ENCODE measurements at places on chromosomes 16 and 17. TPM values are rescaled to one million over a fixed set of nuclear protein-coding genes. Genes with fewer than 3 reads are reported as not detected.

KLHL10 gene
- not detected for polyA plus RNA-seq

- peak; percentile 96 for DNase-seq
- H3K27me3 ChIP-seq = peaks cover 18% of the 10 kb centered on the region
- H3K4me1 ChIP-seq = peaks cover 72% of the 10 kb centered on the region
These were observed at the start of the genes SDF2 and SUPT6H for GRCh38 chr17:28661635-28662526. SDF2 (minus strand) TSS chr17:28661906; CDS start chr17:28661876, 30 bp downstream. SUPT6H (plus strand) TSS chr17:28662205; CDS start chr17:28673402, 11,197 bp downstream.

- H3K36me3 ChIP-seq = no peaks in the 10 kb centered on the region
- H3K4me1 ChIP-seq = peaks cover 83% of the 10 kb centered on the region
- peak overlapping the region; percentile 96 for H3K4me3 ChIP-seq
- DNase-seq = peak; percentile 68
These were observed 742 bp upstream of the SLC16A13 start for GRCh38 chr17:7034955-7035590.

KREMEN2 gene
- not detected for polyA plus RNA-seq

MYLK3 gene
- polyA plus RNA-seq = not detected

GRCh38 chr17:11928436-11928835, 68.8 kb downstream of the ZNF18 start:
- no peaks in the 10 kb centered on the region for H3K4me1 ChIP-seq
- no peak overlapping the region for H3K4me3 ChIP-seq
- peaks cover 2% of the 10 kb centered on the region for H3K27me3 ChIP-seq
- DNase-seq = no peak

- H3K36me3 ChIP-seq = no peaks in the 10 kb centered on the region
- no peak for DNase-seq
- H3K27ac ChIP-seq = peak overlapping the region; percentile 70
- H3K4me1 ChIP-seq = peaks cover 77% of the 10 kb centered on the region
These were observed 2.7 kb downstream of the MPRIP start for GRCh38 chr17:17044846-17045561.

PSMC3IP gene
- 3.0 TPM for polyA plus RNA-seq

GRCh38 chr16:51337662-51338061, 186.6 kb upstream of the SALL1 start:
- no peaks in the 10 kb centered on the region for H3K4me1 ChIP-seq
- H3K4me3 ChIP-seq = no peak overlapping the region
- no peaks in the 10 kb centered on the region for H3K36me3 ChIP-seq
- DNase-seq = no peak
- H3K27me3 ChIP-seq = no peaks in the 10 kb centered on the region
- H3K27ac ChIP-seq = no peak overlapping the region

DNA sequence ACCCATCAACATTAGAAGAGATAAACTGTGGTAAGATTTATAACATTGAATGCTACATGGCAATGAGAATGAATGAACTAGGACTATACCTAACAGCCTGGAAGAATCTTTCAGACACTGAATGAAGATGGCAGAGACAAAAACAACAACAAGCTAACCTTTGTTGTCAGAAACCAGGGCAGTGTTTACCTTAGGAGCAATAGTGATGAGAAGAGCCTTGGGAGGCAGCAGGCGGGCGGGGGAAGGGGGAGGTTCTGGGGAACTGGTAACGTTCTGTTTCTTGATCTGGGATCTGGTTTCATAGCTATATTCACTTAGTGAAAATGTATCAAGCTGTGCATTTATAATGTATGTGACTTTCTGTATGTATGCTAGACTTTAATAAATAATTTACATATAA, 139.0 kb upstream of the TNRC6C start:
- H3K27me3 ChIP-seq = peaks cover 3% of the 10 kb centered on the region
- H3K27ac ChIP-seq = no peak overlapping the region
- H3K36me3 ChIP-seq = no peaks in the 10 kb centered on the region
- peaks cover 1% of the 10 kb centered on the region for H3K4me1 ChIP-seq

GRCh38 chr17:811051-811784, 29.1 kb downstream of the MRM3 start:
- H3K36me3 ChIP-seq = no peaks in the 10 kb centered on the region
- H3K4me3 ChIP-seq = no peak overlapping the region
- H3K27ac ChIP-seq = no peak overlapping the region
- H3K27me3 ChIP-seq = no peaks in the 10 kb centered on the region

DNA sequence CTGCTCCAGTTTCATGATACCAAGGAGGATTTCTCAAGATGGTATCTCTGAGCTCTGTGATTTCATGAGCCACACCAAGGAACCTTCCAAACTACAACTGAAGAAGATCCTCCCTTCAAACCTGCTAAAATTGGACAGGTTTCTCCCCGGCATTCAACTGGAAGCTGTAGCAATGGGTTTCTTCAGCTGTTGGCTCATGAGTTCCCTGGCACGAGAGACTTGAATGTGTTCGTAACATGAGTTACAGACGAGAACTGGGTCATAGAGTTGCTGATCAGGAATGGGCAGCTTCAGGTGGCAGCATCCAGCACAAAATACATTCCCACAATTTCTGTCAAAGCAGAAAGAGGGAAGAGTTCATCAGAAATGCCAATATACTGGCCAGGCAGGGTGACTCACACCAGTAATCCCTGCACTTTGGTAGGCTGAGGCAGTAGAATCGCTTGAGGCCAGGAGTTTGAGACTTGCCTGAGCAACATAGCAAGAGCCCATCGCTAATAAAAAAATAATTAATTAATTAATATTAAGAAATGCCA, 3.4 kb upstream of the HSF5 start:
- no peak overlapping the region for H3K4me3 ChIP-seq
- H3K4me1 ChIP-seq = no peaks in the 10 kb centered on the region
- no peak overlapping the region for H3K27ac ChIP-seq
- DNase-seq = no peak
- H3K27me3 ChIP-seq = peaks cover 3% of the 10 kb centered on the region
- peaks cover 53% of the 10 kb centered on the region for H3K36me3 ChIP-seq

DNA sequence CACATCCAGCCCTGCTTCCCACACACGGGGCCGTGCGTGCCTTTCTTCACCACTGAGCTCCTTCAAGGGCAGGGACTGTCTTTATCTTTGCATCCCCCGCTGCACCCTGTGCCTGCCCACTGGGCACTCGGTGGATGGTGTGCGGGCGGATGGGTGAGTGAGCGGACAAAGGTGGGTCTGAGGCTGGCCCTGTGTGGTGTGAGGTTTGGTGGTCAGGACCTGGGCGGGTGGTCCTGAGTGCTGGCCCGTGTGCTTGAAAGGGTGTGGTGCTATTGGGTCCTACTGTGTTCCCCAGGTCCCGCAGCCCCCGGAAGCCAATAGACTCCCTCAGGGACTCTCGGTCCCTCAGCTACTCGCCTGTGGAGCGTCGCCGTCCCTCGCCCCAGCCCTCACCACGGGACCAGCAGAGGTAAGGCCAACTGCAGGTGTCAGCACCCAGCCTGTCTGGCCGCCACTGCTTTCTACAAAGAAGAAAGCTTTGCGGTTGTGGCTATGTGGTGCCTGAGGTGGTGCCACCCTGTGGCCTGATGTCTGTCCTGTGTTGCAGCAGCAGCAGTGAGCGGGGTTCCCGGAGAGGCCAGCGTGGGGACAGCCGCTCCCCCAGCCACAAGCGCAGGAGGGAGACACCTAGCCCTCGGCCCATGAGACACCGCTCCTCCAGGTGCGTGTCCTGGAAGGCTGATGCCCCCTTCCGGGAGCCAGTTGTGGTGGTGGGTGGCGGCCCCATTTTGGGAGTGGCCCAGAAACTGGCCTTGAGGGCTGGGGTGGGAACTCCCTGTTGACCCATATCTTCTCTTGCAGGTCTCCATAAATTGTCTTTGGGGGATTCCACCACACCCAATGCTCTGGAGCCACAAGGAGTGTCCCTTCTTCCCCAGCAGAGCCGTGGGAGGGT, 6.8 kb downstream of the ELOB start:
- peaks cover 53% of the 10 kb centered on the region for H3K36me3 ChIP-seq
- peak; percentile 46 for DNase-seq
- peak overlapping the region; percentile 40 for H3K27ac ChIP-seq
- peaks cover 28% of the 10 kb centered on the region for H3K27me3 ChIP-seq
- H3K4me1 ChIP-seq = peaks cover 36% of the 10 kb centered on the region
- peak overlapping the region; percentile 20 for H3K4me3 ChIP-seq

- peak overlapping the region; percentile 60 for H3K4me3 ChIP-seq
- H3K4me1 ChIP-seq = peaks cover 21% of the 10 kb centered on the region
- DNase-seq = no peak
- H3K27ac ChIP-seq = no peak overlapping the region
These were observed 637 bp downstream of the DHRS11 start for GRCh38 chr17:36592316-36592715.

DNA sequence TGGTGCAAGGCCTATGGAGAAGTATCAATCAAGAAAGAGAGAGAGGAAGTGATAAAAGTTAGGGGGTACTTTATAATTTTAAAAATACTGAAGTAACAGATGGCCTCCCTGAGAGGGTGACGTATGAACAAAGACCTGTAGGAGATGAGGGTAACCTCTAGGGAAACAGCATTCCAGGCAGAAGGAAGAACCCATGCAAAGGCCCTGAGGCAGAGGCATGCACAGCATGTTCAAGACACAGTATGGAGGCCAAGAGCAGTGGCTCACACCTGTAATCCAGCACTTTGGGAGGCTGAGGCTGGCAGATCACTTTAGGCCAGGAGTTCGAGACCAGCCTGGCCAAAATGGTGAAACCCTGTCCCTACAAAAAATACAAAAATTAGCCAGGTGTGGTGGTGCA, 192.6 kb upstream of the AXIN2 start:
- H3K27ac ChIP-seq = no peak overlapping the region
- H3K4me1 ChIP-seq = no peaks in the 10 kb centered on the region
- H3K36me3 ChIP-seq = no peaks in the 10 kb centered on the region
- no peak overlapping the region for H3K4me3 ChIP-seq
- DNase-seq = no peak

AATK gene
- polyA plus RNA-seq = 0.97 TPM

FKBP10 gene
- polyA plus RNA-seq = not detected

- H3K27ac ChIP-seq = peak overlapping the region; percentile 23
- no peaks in the 10 kb centered on the region for H3K27me3 ChIP-seq
- no peak overlapping the region for H3K4me3 ChIP-seq
- no peak for DNase-seq
- H3K4me1 ChIP-seq = peaks cover 4% of the 10 kb centered on the region
- no peaks in the 10 kb centered on the region for H3K36me3 ChIP-seq
These were observed 7.3 kb downstream of the TRIM65 start for GRCh38 chr17:75889454-75889853.

CASKIN1 gene
- polyA plus RNA-seq = not detected

- H3K4me1 ChIP-seq = no peaks in the 10 kb centered on the region
- H3K27ac ChIP-seq = no peak overlapping the region
- peaks cover 3% of the 10 kb centered on the region for H3K36me3 ChIP-seq
- H3K27me3 ChIP-seq = no peaks in the 10 kb centered on the region
- DNase-seq = no peak
- no peak overlapping the region for H3K4me3 ChIP-seq
These were observed 40.3 kb downstream of the LMF1 start for GRCh38 chr16:930511-930910.

CACNG3 gene
- not detected for polyA plus RNA-seq

DNA sequence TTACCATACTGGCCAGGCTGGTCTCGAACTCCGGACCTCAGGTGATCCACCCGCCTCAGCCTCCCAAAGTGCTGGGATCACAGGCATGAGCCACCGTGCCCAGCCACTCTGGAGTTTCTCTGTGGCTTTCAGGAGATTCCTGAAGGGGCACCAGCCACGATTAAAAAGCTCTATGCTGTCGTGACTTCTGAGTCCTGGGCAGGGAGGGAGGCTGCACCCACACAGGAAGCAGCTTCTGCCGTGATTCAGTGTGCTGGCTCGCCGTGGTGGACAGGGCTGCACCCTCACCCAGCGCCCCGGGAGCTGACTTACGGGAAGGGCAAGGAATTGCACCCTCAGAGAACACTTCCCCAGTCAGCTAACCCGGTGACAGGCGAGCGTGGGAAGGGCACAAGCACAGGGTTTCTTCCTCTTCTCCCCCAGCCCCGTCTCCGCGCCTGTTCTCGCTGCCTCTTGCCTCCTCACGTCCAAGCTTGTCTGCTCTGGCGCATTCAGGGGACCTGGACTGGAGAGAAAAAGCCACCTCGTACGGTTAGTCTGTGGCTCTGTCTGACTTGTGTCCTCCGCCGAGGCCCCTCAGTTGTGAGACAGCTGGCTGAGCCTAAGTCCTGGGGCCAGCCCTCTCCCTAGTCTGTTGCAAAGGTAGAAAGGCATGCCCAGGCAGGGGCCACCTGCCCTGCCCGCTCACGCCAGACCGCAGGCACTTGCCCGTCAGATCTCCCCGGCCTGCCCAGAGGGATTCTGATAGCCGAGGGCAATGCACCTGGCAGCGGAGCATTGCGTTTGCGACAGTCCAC, 145.0 kb downstream of the SEC14L1 start:
- H3K27ac ChIP-seq = no peak overlapping the region
- no peak for DNase-seq
- H3K36me3 ChIP-seq = no peaks in the 10 kb centered on the region

DNA sequence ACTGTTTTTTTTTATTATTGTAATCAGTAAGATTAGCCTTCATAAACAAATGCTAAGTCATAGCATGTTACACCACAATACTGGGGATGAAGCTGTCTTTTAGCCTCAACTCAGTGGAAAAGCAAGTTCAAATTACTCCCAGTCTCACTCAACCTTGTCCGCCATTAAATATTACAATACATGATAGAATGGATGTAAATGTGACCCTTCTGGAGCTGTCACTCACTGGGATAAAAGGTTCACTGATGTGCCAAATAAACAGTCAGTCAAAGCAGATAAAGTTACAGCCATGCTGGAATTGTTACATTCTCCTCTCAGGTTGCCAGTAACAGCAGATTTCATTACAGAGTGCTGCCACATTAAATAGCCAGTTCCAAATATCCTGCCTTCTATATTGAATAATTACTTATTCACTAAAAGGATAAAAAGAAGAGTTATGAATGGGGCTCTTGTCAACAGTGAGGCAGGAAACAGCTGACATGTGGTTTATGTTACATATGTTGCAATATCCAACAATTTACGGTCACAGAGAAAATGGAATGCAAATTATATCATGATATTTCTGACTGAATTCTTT, 53.4 kb downstream of the BRIP1 start:
- H3K4me1 ChIP-seq = peaks cover 10% of the 10 kb centered on the region
- H3K36me3 ChIP-seq = peaks cover 8% of the 10 kb centered on the region
- DNase-seq = no peak
- no peak overlapping the region for H3K27ac ChIP-seq
- H3K4me3 ChIP-seq = no peak overlapping the region
